ENCODE measurements at places on chromosomes 3 and 15.

- no peak for DNase-seq
These were observed 31.6 kb upstream of the OR5K4 start for GRCh38 chr3:98322101-98322500.

DNA sequence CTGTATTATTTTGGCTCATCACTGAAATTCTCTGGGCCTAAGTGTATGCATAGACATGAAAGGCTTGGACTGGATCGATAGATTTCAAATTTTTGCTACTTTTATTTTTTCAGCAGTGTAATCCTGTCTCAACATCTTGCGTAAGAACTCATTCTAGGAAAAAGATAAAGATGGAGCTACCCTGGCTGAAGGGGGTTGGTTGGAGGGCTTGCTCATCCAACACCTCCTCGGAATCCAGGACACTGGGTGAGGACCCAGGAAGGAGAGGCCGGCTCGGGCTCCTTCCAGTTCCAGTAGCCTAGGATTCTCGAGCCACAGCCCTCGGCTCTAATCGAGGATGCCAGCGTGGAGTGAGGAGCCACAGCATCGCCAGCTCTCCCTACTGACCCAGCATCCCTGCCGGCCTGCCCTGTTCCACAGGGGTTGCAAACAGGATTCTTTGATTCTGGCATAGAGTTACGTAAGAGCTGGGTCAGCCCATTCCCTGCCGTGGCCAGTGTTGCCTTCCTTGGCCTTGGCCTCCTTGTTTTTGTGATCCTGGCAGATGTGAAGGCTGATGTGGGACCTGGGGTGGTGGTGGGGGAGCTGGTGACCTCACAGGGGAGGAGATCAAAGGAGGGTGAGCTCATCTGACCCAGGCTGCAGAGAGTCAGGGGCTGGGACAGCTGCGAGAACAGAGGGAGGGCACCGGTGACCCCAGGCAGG lies 149.5 kb downstream of the ALDH1A2 start:
- DNase-seq, result no peak

DNA sequence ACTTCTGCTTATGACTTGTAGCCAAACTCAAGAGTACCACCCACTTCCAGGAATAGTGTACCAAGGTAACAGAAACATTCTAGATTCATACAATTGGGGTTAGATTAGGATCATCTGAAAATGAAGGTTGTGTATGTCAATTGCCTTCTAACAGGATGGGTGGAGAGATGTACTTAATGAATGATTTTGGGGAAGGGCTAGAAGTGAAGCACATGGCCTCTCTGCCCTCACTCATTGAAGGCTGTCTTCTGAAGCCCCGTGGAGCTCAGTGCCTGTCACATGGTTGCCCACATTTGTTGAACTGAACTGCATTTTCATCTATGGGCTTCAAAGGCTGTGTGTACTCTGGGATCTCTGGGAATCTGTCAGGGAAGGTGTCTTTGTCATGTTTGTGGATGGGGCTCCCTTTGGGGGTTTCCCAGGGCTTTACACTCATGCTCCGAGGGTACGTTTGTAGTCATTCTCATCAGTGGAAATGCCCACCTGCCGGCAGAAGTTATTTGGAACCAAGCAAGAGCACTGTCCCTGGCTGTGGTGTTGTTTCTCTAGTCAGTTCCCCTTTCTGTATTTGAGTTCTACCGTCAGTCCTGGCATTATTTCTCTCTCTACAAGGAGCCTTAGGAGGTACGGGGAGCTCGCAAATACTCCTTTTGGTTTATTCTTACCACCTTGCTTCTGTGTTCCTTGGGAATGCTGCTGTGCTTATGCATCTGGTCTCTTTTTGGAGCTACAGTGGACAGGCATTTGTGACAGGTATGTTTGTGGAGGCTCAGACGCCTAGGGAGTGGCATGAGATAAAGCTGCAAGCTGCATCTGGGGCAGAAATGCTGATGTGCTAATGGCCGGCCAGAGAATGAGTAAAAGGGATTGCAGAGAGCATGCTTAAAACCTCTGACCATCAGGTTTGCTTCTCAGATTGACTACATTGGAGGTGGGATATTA lies 22.4 kb downstream of the CD86 start:
- peak; percentile 73 for DNase-seq

DNA sequence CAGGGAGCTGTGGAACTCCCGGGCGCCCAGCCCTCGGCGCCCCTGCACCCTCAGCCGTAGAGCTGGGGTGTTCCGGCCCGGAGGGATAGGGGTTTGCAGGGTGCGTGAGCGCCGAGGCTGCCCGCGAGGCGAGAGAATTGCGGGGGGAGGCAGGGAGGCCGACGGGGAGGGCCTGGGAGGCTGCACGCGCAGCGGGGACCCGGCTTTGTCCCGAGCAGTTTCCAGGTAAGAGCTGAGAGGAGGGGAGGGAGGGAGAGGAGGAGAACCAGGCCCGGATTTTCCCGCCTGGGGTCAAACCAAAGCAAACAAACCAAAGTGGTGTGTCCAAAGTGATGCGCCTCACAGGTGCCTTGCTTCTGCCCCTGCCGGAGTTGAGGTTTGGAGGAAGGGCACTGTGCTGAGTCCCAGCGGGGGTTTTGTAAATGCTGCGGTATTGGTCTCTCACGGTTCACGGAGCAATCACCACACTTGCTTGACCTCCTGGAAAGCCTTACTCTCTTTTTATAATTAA lies 146.4 kb downstream of the TJP1 start:
- no peak for DNase-seq

- DNase-seq, result peak; percentile 23
These were observed 172.2 kb downstream of the SSR3 start for GRCh38 chr3:156382458-156383346.

- DNase-seq, result no peak
These were observed 74.6 kb upstream of the ARL6 start for GRCh38 chr3:97689962-97690361.

- peak; percentile 49 for DNase-seq
These were observed 132.9 kb downstream of the TPRG1 start for GRCh38 chr3:189304465-189305351.

GRCh38 chr15:89368566-89369223 lies 34.1 kb upstream of the POLG start:
- no peak for DNase-seq

DNA sequence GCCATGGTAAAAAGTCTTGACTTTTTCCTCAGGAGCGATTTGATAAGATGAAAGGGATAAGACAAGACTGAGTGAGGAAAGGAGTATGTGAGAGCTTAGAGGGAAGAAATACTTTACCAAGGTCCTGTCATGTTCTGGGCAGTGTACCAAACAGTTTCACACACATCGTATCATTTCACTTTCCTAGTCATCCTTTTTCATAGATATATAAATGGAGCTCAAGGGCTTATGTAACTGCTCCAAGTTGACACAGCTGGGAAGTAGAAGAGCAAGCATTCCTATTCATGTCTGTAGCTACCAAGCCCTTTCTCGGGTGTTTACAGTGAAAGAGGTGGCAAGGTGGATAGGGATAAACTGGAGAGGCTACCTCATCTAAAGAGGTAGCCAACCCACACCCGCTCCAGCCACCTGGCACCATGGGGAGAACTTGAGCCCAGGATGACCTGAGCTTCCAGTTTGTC lies 57.4 kb downstream of the MRPS25 start:
- no peak for DNase-seq

- DNase-seq, result peak; percentile 47
These were observed 224.8 kb upstream of the IL12A start for GRCh38 chr3:159763602-159764489.

DNA sequence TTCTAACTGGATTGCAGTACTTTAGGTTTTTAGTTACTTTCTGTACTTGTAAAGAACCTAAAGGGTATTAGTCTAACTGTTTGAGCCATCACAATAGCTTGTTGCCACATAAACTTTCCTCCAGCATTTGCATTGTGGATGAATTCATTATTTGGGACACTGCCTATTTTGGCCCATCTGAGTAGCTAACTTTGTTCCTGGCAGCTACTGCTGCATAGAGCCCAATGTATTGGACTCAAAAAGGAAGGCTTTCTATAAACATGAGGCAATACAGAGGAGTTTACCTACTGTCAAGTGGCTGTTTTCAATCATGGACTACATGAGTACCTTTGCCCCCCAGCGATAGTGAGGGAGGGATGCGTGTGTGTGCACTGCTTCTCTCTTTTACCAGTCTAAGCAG lies 1.9 kb downstream of the ROBO2 start:
- no peak for DNase-seq

GRCh38 chr3:127848131-127849129 lies 26.1 kb upstream of the MGLL start:
- DNase-seq, result no peak

GRCh38 chr3:11310258-11310657 lies 38.1 kb downstream of the ATG7 start:
- DNase-seq, result no peak

DNA sequence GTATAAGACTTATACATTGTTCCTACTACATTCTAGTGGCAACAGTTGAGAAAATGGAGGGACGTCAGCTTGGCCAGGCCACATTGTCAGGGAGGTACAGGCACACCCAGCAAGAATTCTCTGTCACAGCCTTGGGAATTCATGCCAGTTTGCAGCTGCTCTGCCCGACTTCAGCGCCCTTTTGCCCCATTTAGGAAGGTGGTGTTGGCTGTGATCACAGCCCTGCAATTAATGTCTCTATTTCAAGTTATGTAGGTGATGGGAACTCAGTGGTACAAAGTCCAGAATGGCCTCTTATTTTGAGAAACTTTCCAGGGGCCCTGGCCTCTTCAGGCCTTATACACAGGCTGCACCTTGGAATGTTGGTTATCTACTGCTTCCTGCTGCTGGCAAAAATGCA lies 26.7 kb downstream of the AMOTL2 start:
- no peak for DNase-seq

DNA sequence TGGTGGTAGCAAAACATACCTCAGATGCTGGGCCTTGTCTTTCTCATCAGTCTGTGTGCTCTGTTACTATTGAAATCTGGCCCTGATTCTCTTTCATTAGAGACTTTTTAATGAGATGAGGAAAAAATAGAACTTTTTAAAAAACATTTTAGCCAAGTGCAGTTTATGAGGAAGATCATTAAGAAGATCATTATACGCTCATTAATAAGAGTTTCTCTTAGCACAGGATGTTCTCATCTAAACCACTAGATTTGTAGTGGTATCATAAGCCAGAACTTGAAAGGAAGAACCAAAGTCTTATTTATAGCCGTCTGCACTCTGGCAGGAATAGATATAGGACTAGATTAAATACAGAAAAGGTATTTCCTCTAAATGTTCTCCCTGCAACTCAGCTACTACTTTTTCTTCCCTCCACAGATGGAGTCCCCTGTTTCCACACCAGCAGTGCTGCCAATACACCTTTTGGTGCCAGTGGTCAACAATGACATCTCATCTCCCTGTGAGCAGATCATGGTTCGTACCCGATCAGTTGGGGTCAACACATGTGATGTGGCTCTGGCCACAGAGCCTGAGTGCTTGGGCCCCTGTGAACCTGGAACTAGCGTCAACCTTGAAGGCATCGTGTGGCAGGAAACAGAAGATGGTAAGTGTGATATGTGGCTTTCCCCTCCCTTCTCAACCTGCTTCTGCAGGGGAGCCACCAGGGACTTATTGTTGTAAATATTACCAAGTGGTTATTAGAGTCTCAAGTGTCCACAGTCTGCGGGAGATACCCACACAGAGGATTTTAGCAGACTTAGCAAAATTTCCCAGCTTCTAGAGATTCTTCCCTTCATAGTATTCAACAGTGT lies 152.8 kb downstream of the RBPMS2 start:
- DNase-seq, result peak; percentile 60

- no peak for DNase-seq
These were observed 2.9 kb upstream of the USP3 start for GRCh38 chr15:63501256-63502089.

- no peak for DNase-seq
These were observed 89.4 kb upstream of the ICE2 start for GRCh38 chr15:60568301-60568742.

DNA sequence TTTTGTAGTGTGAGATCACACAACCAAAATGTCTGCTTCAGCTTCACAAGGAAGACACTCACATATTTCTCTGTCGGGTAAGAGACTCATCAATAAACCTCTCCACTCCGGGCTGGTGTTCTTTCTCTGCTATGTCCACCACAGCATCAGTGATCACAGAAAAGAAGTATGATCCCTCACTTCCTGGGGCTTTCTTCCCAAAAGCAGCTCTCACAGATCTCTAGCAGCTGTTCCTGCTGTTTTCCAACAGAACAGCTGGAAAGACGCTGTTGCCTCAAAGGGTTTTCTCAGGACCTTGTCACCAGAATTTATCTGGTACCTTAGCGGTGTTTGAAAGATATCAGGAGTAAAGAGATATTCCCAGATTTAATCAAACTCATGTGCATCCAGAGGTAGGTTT lies 46.4 kb downstream of the GATM start:
- no peak for DNase-seq

GRCh38 chr3:69716119-69716518 lies 23.1 kb upstream of the MITF start:
- DNase-seq, result no peak

DNA sequence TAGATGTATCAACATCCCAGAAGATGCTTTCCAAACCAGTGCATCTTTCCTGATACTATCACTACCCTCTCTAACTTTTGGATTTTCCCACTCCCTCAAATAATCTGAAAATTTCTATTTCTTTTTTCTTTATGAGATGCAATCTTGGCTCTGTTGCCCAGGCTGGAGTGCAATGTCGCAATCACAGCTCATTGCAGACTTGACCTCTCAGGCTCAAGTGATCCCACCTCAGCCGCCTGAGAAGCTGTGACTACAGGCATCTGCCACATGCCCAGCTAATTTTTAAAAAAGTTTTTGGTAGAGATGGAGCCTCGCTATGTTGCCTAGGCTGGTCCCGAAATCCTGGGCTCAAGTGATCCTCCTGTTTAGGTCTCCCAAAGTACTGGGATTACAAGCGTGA lies 239.7 kb downstream of the SUCLG2 start:
- no peak for DNase-seq

GRCh38 chr3:128395500-128396162 lies 71.1 kb downstream of the DNAJB8 start:
- no peak for DNase-seq

DNA sequence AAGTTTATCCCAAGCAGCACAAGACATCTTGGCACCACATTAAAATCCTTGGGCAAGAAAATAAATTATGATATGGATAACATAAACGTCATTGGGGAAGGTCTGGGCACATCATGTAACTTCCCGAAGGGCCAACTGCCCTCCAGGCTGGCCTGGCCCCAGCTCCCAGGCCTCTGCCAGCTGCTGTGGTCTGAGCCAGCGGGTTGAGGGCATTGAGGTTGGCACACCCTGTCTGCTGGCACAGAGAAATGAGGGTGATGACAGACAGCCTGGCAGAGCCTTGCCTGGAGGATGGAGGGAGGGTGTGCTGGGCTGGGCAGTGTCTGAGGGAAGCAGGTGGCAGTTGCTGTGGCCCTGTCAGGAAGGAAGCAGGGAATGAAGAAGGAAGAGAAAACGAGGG lies 3.3 kb upstream of the RBSN start:
- DNase-seq, result no peak

GRCh38 chr15:26572602-26573350 lies 200.1 kb downstream of the GABRB3 start:
- DNase-seq, result no peak

GRCh38 chr3:60017631-60018030 lies 967.8 kb upstream of the CFAP20DC start:
- peak; percentile 65 for DNase-seq

- DNase-seq, result no peak
These were observed 366.6 kb downstream of the AGBL1 start for GRCh38 chr15:86446253-86446640.

- DNase-seq, result no peak
These were observed 52.4 kb downstream of the ILDR1 start for GRCh38 chr3:121969631-121970030.

- DNase-seq, result no peak
These were observed 440.0 kb upstream of the PROK2 start for GRCh38 chr3:72224804-72225509.
